ENCODE measurements at places on chromosomes 11 and 22.

- no peak for DNase-seq
Observed at GRCh38 chr11:8217926-8218325, 45.8 kb downstream of the LMO1 start.

DNA sequence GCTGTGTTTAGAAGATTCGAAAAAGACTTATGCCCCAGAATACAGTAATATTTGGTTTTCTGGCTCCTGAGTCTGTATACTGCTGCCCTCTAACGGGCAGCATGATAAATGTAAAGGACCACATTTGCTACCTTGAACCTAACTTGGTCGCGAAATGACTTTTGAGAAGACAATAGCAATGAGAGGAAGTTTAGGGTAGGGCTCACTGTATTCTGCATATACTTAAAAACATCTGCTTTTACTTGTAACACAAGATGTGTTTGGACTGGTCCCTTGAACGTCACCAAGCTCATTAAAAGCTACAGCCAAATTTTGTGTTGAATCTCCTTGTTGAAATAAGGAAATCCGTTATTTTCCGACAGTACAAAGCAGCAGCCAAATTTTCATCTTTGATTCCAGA lies 309.1 kb downstream of the SWAP70 start:
- peak; percentile 30 for DNase-seq

DNA sequence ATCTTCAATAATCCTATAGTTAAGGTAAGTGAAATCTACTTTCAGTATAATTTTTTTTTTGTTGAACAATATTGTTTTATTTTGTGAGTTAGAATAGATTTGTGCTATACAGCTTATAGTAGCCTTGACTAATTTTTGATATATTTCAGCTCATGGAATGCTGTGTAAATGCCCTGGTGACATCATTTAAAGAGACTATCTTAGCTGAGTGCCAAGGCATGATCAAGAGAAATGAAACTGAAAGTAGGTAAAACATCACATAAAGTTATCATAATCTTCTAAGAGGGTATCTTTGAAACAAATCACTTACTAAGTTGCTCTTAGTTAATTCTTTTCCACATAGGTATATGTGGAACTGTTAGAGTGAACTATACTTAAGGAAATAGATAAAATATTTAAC lies 51.4 kb upstream of the ACAT1 start:
- DNase-seq = no peak

DNA sequence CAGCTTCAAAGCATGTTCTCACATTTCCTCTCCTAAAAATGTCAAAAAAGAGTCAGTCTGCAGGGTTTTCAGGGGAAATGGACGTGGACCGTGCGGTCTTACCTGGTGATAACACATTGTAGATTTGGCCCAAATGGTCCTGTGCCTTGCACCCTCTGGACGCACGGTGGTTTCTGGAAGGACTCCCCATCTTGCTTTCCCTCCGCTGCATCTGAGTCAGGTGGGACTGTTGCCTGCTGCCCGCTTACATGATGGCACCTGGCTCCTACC lies 1290.1 kb downstream of the TBC1D22A start:
- no peak for DNase-seq

DNA sequence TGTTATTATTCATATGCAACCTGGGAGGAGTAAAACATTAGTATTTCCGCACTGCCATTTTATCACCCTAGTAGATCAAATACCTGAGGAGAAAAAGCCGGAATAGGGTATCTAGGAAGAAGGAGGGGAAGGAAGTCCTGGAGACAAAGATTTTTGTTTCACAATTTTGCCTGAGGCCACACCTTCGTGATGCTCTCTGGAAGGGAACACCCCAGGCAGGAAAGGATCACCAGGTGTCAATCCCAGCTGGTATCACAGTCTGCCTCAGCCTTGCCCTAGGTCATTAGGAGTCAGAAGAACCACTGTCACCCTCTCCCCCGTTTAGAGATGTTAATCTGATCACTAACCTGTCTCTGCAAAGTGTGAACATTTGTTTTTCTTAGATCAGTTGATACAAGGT lies 35.4 kb upstream of the IGSF9B start:
- DNase-seq = no peak

GRCh38 chr11:119560961-119561360 lies 138.0 kb upstream of the THY1 start:
- DNase-seq = no peak

DNA sequence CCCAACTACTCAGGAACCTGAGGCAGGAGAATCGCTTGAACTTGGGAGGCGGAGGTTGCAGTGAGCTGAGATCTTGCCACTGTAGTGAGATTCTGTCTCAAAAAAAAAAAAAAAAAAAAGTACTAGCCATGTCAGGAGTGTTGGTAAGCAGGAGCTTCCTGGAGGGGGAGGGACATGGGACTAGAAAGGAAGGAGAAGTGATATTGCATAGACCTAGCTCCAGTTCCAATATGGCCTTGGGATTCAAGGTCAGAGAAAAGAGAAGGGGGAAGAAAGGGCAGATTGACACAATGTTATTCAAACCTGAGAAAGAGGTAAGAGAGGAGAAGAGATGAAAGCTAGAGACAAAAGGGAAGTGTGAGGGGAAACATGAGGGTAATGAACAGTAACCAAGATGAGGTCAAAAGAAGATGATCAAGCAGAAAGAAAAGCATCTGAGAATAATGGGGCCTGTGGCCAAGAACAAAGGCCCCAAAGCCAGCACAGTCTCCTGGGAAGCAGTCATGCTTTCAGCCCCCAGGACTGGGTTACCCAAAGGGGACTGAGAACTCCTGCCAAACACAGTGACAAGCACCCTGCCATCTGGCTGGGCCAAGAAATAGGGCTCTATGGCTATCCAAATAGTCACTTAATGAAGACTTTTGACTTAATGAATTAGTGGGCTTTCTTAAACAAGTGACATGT lies 51.7 kb upstream of the FTH1 start:
- no peak for DNase-seq

- no peak for DNase-seq
Observed at GRCh38 chr11:115455613-115456012, 48.6 kb downstream of the CADM1 start.

DNA sequence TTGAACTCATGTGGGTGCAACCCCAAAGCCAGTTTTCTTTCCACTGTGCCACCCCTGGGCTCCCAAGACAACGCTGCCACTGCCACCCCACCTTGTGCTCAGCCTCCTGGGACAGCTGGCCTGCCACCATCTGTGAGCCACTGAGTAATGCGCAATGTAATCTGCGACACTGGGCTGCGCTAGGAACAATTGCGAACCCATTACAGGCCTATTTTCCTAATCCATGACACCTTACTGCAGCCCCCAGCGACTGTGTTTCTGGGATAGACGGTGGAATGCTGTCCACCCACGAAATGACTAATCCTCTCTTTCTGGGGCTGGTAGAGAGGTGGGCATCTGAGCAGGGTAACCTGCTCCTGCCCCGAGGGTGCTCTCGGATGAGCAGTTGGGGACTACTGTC lies 22.2 kb downstream of the FLRT1 start:
- no peak for DNase-seq

DNA sequence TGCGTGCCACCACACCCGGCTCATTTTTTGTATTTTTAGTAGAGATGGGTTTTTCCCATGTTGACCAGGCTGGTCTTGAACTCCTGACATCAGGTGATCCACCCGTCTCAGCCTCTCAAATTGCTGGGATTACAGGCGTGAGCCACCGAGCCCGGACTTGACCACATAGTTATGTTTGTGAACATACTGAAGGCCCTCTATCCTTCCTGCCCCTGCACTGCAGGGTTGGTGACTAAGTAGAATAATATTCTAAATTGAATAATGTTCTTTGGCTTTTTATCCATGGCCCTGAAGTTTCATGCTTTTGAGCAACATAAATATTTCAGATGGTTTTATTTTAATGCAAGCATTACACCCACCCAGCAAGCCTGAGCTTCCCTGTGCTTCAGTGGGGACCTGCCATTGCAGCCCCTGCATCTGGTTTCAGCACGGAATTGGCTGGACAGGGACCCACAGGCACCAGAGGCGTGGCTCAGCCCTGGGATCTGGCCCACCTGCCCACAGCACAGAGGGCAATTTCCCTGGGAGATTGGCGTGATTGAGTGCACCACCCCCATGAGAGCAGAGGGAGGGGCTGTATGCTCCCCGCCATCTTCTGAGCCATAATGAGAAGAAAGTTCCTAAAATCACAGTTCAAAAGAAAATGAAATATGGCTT lies 460.5 kb downstream of the BRD1 start:
- DNase-seq = no peak

- DNase-seq = peak; percentile 19
Observed at GRCh38 chr11:126109941-126110731, 47.5 kb upstream of the CDON start.

GRCh38 chr11:9745411-9746211 lies 81.7 kb downstream of the SWAP70 start:
- DNase-seq = no peak

GRCh38 chr11:2376751-2377451 lies at the start of gene CD81:
TSS of gene CD81 (plus strand) at chr11:2377310. CDS start at chr11:2377550, 240 bp downstream.
- DNase-seq = no peak

- no peak for DNase-seq
Observed at GRCh38 chr11:93653080-93653479, 8.4 kb upstream of the CEP295 start.

DNA sequence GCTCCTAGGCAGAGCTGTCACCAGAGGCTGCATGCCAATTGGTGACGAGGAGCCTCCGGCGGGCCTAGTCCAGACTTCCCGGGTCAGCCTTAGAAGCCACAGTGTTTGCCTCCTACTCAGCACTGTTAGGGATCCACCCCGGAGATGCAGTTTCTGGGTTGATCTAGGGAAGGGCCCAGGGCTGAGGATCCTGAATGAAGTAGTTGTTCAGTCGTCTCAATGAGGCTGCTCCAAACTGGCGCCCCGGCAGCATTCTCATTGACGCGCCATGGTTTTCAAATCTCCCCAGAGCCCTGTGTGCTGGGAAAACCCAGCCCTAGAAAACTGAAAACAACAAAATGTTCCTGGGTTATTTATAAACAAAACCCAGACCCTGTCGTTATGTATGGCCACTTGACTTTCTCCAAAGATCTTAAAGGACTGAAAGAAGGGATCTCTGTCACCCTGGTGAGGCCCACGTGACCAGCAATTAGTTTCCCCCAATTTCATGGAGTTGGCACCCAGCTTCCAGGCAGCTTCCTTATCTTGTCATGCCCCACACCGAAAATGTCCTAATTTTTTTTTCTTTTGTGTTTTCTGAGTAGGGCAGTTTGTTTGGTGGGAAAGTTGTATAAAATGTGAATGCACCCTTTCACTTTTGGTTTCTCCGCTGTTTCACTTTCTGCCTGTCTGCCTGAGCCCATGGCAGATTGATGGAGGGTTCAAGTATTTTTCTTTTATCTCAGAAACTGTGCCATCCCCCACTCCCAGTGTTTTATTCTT lies 2.0 kb upstream of the EHD1 start:
- no peak for DNase-seq

DNA sequence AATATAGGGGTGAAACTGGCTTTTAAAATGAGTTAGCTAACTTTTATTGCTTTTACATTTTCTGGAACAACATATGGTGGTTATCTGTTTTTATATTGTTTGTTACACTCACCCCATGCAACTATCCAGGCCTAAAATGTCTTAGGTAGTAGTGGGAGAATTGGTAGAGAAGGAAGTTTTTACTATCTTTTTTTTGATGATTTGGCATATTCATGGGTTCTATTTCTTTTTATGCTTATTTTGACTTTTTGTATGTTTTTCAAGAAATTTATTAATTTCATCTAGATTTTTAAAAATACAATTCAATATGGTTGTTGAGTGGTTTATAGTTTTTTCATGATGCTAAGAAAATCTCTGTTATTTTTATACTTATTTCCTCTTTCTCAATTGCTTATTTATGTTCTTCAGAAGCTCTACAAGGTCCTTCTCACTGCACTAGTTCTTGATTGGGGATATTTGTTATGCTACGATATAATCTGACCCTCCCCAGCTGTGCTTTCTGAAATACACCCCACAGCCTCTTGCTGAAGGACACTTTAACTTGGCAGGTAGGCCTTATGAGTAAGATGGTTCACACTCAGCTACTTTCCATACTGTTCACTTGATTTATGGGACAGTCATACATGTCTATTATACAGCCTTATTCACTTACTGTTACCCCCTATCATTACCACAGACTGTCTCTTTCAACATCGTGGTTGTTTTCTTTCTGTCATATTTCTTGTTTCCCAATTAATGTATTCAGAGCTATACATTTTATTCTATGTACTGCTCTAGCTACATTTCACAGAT lies 431.2 kb downstream of the METTL15 start:
- DNase-seq = no peak

DNA sequence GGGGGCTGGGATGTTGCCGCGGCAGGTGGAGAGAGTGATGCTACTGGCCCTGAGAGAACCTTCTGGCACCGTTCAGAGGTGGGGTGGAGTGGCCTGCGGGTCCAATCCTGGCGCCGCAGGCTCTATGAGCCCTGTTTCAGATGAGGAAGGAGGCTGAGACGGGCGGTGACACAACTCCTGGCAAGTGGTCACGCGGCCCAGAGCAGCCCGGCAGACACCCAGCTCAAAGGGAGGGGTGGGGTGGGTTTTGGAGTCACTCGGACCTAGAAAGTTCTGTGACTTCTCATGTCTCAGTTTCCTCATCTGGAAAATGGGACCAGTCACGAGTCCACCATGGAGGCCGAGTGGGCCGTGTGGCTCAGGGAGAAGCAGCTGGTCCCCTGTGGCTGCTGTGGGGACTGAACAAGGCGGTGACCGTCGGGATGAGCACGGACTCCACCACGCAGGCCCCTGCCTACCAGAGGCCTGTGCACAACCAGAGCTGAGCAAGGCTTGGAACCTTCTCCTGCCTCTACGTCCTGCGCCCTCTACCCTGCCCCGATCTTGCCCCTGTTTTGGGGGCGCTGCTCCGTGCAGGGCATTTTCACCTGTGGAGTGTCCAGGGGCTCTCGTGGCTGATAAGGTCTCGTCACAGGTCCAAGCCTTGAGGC lies 3.7 kb downstream of the TSPO start:
- DNase-seq = no peak

GRCh38 chr11:85540635-85541205 lies 86.4 kb downstream of the DLG2 start:
- DNase-seq = peak; percentile 2

GRCh38 chr22:36325154-36326031 lies 62.4 kb downstream of the MYH9 start:
- DNase-seq = no peak

GRCh38 chr11:69299023-69299461 lies 5.1 kb downstream of the MYEOV start:
- no peak for DNase-seq

All from globus pallidus (tissue), 1 donor.